Effector memory CD8-positive, alpha-beta T cell (primary cell): ENCODE measurements at places on chromosomes 5 and 9.

DNA sequence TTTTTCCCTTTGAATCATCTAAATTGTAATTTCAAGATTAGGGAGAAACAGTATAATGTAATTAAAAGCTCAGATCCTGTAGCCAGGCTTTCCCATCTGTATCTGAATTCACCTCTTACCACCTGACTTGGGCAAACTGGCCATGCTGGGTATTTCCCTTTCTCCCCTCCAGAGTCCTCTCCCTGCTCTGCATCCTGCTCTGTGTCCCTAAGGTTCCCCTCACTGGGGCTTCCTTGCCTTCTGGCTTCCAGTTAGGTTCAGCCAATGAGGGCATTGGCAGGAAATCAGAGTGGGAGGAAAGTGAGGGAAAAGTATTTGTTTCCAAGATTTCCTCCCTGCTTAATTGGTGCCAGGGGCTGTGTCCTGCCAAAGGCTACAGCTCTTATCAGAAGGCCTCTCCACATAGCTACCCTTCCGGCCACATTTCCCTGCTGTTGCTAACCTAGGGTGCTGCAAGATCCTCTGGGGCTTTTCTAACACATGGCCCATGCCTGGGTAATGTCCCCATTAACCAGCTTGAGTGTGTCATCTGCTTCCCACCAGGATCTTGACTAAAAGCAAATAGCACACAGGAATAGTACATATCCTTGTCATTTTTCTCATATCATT lies 51.0 kb upstream of the MPDZ start:
- DNase-seq: no peak

GRCh38 chr5:151056379-151057325 lies 24.2 kb downstream of the TNIP1 start:
- no peak for DNase-seq

DNA sequence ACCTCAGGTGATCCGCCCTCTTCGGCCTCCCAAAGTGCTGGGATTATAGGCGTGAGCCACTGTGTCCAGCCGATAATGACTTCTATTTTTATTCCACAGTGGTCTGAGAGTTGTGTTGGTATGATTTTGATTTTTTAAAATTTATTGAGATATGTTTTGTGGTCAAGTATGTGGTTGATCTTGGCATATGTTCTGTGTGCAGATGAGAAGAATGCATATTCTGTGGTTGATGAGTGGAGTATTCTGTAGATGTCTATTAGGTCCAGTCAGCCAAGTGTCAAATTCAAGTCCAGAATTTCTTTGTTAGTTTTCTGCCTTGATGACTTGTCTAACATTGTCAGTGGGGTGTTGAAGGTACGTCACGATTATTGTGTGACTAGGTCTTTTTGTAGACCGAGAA lies 338.2 kb upstream of the TARS1 start:
- no peak for DNase-seq

- DNase-seq: no peak
Observed at GRCh38 chr9:135921749-135922310, 14.5 kb upstream of the CAMSAP1 start.

GRCh38 chr5:79845448-79846197 lies 145.4 kb downstream of the MTX3 start:
- no peak for DNase-seq
